ENCODE measurements at places on chromosomes 11 and 22. TPM values are rescaled to one million over a fixed set of nuclear protein-coding genes. Genes with fewer than 3 reads are reported as not detected.

DNA sequence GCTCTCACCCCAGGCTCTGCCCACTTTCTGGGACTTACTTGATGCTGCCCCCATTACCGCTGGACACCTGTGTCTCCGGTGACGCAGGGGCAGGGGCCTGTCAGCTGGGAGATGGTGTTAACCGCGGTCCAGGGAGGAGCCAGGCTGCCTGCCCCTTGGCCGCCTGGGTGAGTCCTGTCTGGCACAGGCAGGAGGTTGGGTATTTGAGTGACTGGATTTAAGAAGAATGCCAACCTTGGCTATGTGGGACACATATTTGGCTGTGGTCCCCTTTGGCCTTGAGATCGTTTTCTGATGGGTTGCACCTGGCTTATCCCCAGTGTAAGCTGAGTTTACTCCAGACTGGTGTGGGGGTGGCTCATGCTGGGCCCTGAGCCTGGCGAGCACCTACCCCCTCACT, 2.5 kb downstream of the MUC6 start:
- H3K36me3 ChIP-seq: no peaks in the 10 kb centered on the region
- H3K27me3 ChIP-seq: no peaks in the 10 kb centered on the region
- no peak for DNase-seq

PRRG4 gene
- 2.3 TPM for total RNA-seq

DNA sequence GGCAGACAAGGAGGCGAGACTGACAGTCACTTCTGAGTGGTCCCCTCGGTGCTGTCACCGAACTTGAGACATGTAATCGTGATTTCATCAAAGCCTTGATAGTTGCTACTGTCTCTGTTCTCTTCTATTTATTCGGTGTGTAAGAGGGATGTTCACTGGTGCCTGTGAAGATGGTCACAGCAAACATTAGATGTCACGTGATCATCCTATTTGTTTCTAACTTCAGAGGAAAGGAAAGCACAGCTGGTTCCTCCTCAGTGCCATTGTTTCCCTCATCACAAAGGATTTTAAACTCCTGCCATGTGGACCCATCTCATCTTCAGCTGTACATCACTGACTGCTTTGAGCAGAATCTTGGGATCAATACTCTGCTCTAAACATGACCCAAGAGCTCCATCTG, 73.1 kb upstream of the CLMP start:
- DNase-seq: no peak
- no peaks in the 10 kb centered on the region for H3K36me3 ChIP-seq
- no peaks in the 10 kb centered on the region for H3K4me1 ChIP-seq
- H3K4me3 ChIP-seq: no peak overlapping the region
- H3K27ac ChIP-seq: no peak overlapping the region

OSBP2 gene
- total RNA-seq: 0.71 TPM

DENND5A gene
- total RNA-seq: 178 TPM

GRCh38 chr11:1102221-1102971, 27.7 kb downstream of the MUC2 start:
- no peak overlapping the region for H3K27ac ChIP-seq
- H3K27me3 ChIP-seq: no peaks in the 10 kb centered on the region
- no peaks in the 10 kb centered on the region for H3K4me1 ChIP-seq
- no peak overlapping the region for H3K4me3 ChIP-seq
- no peak for DNase-seq
- H3K36me3 ChIP-seq: no peaks in the 10 kb centered on the region

DNA sequence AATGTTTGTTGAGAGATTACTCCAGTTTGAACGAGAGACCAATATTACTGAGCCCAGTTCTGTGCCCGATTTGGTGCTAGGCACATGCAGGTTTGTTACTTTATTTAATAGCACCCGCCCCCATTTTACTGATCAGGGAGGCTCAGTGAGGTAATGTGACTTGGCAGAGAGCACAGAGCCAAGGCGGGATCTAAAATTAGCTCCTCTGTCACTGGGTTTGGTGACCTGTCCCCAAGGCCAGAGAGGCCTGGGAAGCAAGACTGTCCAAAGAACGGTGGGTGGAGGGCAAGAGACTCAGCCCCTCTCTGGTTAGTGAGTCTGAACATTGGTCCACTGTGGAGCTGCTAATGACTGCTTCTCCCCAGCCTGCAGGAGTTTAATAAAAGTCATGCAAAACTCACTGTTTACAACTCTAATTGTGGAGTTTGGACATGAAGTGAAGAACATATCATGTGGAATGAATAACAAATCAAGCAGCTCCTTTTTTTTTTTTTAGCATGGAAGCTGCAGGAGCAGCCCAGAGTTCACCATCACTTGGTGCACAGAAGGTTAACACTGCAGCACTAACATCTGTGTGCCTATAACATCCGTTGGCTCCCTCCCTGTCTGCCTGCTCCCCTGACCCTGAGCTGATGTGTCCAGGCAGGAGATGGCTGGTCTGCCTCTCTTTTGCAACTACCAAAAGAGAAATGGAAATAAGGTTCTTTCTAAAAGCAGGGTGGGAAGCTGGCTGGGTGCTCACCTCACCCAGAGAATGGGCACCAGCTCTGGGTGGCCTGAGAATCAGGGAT, 39.0 kb downstream of the CSNK2A3 start:
- H3K36me3 ChIP-seq: no peaks in the 10 kb centered on the region
- H3K4me1 ChIP-seq: no peaks in the 10 kb centered on the region
- H3K4me3 ChIP-seq: no peak overlapping the region
- peak overlapping the region; percentile 66 for H3K27ac ChIP-seq

DNA sequence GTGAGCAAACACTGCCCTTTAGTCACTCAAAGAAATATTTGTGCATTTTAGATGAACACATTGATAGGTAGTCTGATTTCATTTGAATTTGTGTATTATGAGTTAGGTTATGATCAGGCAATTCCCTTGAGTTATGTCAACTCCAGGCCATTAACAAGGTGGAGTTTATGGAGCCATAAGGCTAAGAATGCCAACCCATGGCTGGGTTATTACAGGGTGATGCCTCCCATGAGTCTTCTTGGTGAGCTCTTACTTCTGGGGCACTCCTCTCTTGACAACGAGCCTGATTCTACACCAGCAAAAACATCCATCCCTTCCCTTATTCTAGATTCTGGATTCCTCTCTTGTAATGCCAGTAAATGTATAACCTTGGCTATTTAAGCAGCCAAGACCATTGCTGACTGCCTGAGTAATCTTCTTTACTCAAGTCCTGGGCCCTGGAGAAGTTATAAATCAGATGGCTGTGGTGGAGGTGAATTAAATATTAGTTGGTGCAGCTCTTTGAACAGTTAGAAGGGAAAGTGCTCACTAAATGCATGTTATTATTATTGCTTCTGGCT, 645.7 kb upstream of the TENM4 start:
- no peak for DNase-seq
- H3K4me3 ChIP-seq: no peak overlapping the region
- no peak overlapping the region for H3K27ac ChIP-seq
- H3K27me3 ChIP-seq: no peaks in the 10 kb centered on the region
- H3K4me1 ChIP-seq: no peaks in the 10 kb centered on the region

DNA sequence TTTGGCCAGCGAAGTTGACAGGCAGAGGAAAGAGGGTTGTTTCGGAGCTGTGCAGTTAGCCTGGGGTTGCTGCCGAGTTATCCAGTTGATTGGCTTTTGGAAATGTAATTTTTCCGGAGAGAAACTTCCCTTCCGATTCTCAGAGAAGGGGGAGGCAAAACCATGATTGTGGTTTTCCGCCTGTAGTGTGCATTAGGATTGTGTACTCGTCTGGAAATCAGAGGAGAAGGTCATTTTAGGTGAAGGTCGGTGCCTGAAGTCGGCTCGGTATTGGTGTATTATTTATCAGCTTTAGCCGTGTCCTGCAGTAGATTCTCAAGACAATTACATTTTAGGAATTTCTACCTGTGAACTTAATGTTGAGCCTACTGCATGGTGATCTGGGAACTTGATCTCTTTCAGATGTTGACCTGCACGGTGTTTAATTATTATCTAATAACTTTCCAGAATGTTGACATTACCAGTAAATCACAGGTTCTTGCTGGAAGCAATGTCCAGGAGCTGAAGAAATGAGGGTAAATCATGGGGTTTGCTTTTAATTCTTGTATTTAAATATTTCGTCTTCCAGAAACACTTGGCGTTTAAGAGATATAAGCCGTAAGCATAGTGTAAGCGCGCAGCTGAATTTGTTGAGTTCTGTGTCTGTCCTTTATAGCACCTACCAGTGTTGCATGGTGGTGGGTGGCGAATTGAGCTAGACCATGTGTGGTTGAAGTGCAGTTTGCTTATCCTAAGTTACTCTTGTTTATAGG, 1.3 kb downstream of the ARHGEF12 start:
- H3K27ac ChIP-seq: peak overlapping the region; percentile 95
- no peaks in the 10 kb centered on the region for H3K27me3 ChIP-seq
- DNase-seq: no peak

KRTAP5-4 gene
- total RNA-seq: not detected

DNA sequence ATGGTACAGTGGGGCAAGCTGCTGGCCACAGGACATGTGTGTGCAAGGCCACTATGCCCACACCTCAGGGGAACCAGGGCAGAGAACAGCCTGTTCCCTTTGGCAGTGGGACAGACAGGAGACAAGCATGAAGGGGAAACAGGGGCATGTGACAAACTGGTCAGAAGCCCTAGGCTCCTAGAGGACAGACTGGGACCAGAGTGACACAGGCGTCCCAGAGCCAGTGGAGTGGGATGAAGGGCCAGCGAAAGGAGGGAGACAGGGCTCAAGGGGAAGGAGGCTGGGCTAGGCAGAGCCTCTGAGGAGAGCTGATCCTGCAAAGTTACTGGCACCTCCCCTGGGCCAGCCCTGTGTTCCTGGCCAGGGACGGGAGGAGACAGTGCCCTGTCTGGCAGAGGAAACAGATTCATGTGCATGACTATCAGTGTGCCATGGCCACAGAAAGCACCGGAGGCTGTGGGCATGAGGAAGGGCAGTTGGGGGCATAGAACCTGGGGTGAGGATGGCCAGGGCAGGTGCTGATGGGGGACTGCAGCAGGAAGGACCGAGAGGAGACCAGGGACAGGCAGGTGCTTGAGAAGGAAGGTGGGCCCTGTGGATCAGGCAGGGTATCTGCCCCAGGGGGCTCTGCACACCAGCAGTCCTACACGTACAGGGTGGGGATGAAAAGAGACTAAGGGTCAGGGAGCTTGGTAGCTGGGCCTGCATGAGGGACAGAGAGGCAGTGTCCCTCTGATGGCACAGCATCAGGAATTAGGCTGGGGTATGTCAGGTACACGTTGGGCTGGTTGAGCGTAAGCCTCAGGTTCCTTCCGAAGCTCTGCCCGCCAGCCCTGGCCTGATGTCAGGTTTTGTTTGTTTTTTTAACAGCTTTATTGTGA, 9.8 kb downstream of the DERL3 start:
- no peaks in the 10 kb centered on the region for H3K27me3 ChIP-seq
- H3K4me1 ChIP-seq: peaks cover 26% of the 10 kb centered on the region
- peaks cover 32% of the 10 kb centered on the region for H3K36me3 ChIP-seq
- no peak overlapping the region for H3K27ac ChIP-seq
- no peak overlapping the region for H3K4me3 ChIP-seq

MUC2 gene
- not detected for total RNA-seq

TSPAN18 gene
- total RNA-seq: 7.7 TPM

GRCh38 chr22:32341122-32341740, 16.4 kb upstream of the RFPL3 start:
- DNase-seq: no peak
- H3K27me3 ChIP-seq: peaks cover 7% of the 10 kb centered on the region
- no peak overlapping the region for H3K4me3 ChIP-seq
- H3K27ac ChIP-seq: no peak overlapping the region
- H3K4me1 ChIP-seq: no peaks in the 10 kb centered on the region
- H3K36me3 ChIP-seq: no peaks in the 10 kb centered on the region

GRCh38 chr11:120929664-120930154, 94.2 kb upstream of the TBCEL start:
- H3K4me3 ChIP-seq: no peak overlapping the region
- no peak for DNase-seq
- H3K4me1 ChIP-seq: no peaks in the 10 kb centered on the region
- H3K27me3 ChIP-seq: no peaks in the 10 kb centered on the region
- H3K36me3 ChIP-seq: no peaks in the 10 kb centered on the region

DNA sequence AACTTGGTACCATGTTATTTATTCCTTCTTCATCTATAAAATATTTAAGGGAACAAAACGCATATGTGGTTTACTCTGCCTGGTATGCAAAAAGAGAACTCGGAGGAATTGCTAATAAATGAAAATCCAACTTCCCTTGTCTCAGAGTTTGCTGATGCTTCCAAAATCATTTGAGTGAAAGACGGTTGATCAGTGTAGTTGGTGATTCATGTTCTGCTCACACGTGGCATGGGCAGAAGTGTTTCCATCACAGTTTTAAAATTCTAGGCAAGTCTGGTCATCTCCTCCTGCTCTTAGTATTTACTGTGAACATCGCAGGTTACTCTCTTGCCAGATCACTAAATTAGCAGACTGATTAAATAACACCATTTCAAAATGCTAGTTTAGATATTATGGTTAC, 11.9 kb upstream of the PARVB start:
- no peaks in the 10 kb centered on the region for H3K4me1 ChIP-seq
- no peak overlapping the region for H3K4me3 ChIP-seq
- DNase-seq: no peak
- no peaks in the 10 kb centered on the region for H3K36me3 ChIP-seq

API5 gene
- 48.9 TPM for total RNA-seq

DNA sequence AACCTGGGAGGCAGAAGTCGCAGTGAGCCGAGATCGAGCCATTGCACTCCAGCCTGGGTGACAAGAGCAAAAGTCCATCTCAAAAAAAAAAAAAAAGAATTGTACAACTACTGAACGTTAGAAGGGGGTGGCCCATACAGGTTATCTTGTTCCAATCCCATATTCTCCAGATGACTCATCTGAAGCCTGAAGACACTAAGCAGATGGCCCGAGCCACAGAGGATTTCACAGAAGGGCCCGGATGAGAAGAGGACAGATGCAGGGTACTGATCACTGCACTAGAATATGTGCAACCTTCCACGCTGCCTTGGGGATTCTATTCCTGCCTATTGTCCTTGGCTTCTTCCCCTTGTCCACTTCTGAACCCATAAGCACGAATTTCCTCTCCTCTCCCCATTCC, 70.9 kb upstream of the UBASH3B start:
- no peak overlapping the region for H3K4me3 ChIP-seq
- no peaks in the 10 kb centered on the region for H3K27me3 ChIP-seq
- no peak for DNase-seq
- H3K36me3 ChIP-seq: no peaks in the 10 kb centered on the region
- H3K27ac ChIP-seq: no peak overlapping the region

DNA sequence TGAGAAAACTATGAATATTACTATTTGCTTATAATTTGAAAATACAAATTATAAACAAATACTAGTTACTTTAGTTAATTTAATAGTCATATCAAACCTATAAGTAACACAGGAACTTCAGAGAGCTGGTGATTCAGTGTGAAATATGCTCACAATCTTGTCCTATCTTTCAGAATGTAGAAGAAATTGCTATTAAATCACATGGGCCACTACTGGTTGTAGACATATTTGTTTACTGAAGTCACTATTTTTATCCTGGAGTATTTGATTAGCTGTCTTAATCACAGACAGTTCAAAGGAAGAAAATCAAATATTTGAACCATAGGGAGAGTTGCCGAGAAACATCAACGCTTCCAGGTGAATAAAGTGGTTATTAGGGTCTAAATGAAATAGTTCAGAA, 187.6 kb upstream of the ANO3 start:
- H3K27me3 ChIP-seq: no peaks in the 10 kb centered on the region
- no peaks in the 10 kb centered on the region for H3K36me3 ChIP-seq
- DNase-seq: no peak
- H3K4me3 ChIP-seq: no peak overlapping the region

ABCG4 gene
- total RNA-seq: not detected

GRCh38 chr11:87059596-87060390, 22.1 kb downstream of the TMEM135 start:
- H3K4me3 ChIP-seq: peak overlapping the region; percentile 27
- H3K4me1 ChIP-seq: peaks cover 22% of the 10 kb centered on the region
- H3K27ac ChIP-seq: peak overlapping the region; percentile 68
- no peaks in the 10 kb centered on the region for H3K36me3 ChIP-seq
- DNase-seq: no peak
